Activated naive CD4-positive, alpha-beta T cell treated with anti-CD3 and anti-CD28 coated beads, Interleukin-2, amount 50 U/mL, for 72 hours (primary cell): ENCODE measurements at places on chromosomes 4 and X.
A peak's percentile ranks its signal among the peaks of the same experiment; 100 is the strongest.

- no peak for DNase-seq
Observed at GRCh38 chr4:83082777-83083176, 31.8 kb downstream of the PLAC8 start.

GRCh38 chr4:159944477-159944876 is 841.6 kb downstream of the RAPGEF2 start:
- DNase-seq, result no peak

DNA sequence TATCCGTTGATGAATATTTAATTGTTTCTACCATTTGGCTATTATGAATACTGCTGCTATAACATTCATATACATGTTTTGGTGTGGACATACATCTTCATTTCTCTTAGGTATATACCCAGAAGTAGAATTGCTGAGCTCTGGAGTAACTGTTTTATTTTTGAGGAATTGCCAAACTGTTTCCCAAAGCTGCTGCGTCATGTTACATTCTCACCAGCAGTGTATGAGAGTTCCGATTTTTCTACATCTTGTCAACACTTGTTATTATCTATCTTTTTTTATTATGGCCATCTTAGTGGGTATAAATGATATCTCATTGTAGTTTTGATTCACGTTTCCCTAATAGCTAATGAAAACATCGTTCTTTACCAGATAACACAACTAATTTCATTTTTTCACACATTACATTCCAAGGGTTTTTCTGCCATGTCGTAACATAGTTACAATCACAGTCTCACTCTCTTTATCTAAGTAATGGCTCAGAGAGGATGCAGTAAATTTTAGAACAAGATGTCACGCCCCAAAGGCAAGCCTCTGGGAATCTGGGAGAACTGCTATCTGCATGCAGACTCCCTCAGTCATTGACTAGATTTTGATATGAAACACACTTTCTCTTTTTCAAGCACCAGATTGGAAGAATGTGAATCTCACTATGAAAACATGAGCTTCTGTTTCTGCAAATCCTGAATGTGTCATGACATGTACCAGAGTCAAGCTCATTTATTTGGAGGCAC is 10.3 kb downstream of the ARHGAP6 start:
- DNase-seq, result no peak

- no peak for DNase-seq
Observed at GRCh38 chr4:79185526-79186045, 140.3 kb downstream of the NAA11 start.

GRCh38 chr4:76308548-76308947 is 2.0 kb downstream of the STBD1 start:
- no peak for DNase-seq

DNA sequence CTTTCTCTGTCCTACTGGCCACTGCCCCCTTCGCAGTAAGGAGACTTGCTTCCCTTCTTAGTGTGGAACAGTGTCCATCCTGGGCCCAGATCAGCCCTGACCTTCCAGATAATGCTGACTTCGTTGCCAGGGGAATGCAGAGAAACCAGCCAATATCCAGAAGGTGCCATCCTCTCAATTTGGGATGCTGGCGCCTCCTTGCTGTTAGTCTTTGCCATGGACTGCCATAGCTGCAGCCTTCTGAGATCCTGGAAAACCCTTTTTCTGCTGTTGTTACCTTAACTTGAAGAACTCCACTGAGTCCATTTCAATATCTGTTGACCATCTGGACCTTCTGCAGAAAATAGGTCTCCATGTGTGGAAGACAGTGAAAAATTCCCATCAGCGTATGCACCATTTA is 21.8 kb downstream of the RAI2 start:
- no peak for DNase-seq

DNA sequence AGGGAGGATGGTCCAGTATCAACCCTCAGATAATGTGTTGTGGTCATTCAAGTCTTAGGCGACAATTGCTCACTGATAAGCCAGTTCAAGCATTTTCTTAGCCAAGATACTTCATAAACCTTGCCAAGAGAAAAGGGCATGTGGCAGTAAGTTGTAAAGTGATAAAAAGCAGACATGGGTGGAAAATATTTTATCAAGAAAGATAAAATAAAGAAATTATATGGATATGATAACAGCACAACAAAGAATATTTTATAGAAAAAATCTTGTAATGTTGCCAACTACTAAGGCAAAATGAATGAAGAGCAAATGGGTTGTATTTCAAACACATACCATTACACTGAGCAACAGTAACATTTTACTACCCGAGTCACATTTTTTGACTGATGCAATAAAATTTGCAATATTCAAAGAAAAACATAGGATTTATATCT is 217.4 kb upstream of the PITX2 start:
- no peak for DNase-seq

DNA sequence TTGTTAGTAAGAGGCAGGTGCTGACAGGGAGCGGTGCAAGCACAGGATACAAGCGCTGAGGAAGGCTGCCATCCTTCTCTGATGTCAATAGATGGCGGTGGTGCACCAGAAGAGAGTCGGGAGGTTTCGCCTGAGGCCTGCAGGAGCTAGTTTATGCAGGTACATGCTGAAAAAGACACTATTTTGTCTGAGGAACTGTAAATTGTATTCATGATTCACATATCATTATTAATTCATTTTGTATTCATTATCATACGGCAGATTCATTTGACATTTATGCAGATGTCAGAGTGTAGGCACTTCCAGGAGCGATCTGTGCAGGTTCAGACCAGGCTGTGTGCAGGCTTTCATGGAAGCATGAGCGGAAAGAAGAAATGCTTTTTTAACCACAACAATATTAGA is 824.0 kb downstream of the STIM2 start:
- peak; percentile 32 for DNase-seq

DNA sequence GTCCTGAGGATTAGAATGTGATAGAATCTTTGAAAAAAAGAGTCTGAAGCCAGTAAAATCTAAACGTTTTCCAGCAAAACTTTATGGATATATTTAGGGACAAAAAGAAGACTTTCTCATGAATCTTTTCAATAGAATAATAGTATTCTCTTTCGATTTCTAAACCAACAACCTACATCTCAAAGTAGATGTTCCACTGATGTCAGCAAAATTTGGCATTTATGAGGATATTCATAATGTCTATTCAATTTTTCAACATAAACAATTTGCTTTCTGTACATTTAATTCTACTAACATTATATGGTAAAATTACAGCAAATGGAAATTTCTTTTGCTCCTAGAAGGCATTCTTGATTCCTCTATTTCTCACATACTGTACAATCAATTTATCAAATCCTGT is 886.5 kb downstream of the CENPC start:
- DNase-seq, result no peak

DNA sequence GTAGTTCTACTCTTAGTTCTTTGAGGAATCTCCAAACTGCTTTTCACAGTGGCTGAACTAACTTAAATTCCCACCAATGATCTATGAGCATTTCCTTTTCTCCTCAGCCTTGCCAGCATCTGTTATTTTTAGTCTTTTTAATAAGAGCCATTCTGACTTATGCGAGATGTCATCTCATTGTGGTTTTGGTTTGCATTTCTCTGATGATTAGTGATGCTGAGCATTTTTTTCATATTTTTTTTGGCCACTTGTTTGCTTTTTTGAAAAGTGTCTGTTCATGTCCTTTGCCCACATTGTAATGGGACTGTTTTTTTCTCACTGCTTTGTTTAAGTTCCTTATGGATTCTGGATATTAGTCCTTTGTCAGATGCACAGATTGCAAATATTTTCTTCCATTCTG is 21.5 kb upstream of the PHKA1 start:
- DNase-seq, result no peak

DNA sequence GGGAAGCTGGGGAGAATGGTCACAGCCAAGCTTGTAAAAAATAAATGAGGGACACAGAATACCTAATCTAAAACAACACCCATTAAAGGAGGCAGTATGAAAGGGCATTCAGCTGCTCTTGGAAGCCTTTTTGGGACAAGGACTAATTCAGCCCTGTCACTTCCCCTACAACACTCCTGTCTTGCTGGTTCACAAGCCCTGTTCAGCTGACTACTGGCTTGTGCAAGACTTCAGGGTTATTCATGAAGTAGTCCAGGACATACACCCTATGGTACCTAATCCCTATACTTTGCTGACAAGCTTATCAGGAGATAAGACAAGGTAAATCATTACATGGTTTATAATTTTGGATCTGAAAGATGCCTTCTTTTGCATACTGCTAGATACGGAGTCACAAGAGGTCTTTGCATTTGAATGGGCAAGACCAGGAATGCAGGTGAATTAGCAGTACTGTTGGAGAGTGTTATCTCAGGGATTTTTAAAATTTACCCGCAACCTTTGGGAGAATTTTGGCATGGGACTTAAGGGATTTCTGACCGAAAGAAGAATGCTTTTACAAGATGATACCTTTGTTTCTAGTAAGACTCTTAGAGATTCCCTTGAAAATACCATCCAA is 103.2 kb upstream of the LANCL3 start:
- DNase-seq, result no peak

DNA sequence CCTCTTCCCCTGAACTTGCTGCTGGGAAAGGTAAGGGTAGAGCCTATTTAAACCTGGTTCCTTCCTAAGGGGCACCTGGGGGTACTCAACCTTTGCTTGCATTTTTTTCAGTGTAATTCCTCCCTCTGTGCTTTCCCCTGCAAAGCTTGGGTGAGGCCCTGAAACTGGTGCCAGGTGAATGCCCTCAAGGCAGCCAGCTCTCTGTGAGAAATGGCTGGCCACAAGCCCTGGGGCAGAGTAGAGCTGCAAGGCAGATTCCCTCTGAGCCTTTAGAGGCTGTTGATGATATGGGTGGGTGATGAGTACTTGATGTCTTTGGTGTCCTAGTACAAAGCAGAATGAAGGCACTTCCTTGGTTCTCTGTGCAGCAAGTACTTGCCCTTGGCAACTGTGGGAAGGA is 125.4 kb upstream of the DGKK start:
- DNase-seq, result no peak

- DNase-seq, result no peak
Observed at GRCh38 chr4:130449741-130450140, 1353.8 kb downstream of the C4orf33 start.

GRCh38 chr4:68630371-68630770 is 40.1 kb downstream of the UGT2B15 start:
- DNase-seq, result no peak

- DNase-seq, result no peak
Observed at GRCh38 chr4:59412739-59413138, 1787.4 kb upstream of the ADGRL3 start.

DNA sequence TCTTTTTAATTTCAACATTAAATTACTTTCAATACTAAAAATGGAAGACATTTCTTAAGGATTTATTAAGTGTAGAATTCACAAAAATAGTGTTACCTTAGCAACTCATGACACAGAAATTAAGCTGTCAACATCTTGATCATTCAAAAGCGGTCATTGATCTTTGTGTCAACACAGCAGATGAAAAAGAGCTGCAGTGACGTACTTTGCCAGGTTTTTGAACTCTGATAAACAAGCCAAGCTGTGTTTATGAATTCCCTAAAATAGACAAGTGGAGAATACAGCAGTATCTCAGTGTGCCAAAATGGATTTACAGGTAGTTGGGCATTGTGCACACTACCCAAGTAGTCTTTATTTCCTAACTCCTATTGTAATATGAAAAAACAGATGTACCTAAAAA is 1141.8 kb upstream of the PCDH7 start:
- no peak for DNase-seq

- no peak for DNase-seq
Observed at GRCh38 chr4:25953740-25954139, 39.7 kb downstream of the SMIM20 start.

DNA sequence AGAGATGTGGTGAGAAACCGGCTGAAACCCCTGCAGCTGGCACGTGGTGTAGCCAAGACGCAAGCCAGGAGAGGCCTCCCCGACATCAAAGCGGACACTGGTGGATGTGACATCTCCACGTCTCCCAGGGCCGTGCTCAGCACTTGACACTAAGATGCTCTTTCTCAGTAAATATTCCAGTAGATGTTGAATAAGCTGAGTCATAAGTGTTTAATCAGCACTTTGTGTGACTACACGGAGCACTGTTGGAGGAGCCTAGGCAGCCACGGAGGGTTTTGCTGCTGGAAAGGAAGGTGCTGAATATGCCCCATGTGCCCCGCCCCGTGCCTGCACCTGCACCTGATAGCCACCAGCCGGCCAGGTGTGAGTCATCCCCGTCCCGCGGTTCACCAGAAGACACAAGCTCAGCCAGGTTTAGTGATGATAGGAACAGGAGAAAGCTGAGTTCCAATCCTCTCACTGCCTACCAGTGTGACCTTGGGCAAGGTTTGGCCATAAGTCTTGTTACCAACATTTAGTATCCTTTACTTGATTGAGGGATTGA is 29.0 kb upstream of the C4orf50 start:
- DNase-seq, result no peak

DNA sequence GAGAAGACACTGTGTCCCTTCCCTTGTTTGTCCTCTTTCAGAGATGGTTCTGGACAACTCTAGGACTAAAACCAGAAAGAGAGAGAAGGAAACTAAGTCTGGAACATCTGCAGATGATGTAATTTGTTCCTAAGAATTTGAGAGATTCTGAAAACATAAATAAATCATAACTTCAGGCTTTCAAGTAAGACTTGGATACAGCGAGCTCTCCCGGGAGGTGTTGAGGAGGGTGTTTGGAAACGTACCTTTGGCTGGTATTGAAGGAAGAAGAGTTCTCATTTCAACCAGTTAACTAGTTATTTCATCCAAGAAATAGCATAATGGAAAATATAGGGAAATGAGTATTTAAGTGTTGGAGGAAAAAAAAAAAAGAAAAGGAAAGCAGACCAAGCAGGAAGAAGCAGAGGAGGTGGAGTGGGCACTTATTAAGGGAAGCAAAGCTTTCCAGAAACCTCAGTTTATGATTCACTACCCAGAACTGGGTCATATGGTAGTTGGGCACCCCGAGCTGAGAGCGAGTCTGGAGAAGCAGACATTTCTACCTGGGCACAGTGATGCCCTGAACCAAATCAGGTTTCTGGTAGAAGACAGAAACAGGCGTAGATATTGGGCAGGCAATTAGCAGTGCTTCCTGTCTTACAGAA is 26.9 kb downstream of the CCNG2 start:
- DNase-seq, result no peak

DNA sequence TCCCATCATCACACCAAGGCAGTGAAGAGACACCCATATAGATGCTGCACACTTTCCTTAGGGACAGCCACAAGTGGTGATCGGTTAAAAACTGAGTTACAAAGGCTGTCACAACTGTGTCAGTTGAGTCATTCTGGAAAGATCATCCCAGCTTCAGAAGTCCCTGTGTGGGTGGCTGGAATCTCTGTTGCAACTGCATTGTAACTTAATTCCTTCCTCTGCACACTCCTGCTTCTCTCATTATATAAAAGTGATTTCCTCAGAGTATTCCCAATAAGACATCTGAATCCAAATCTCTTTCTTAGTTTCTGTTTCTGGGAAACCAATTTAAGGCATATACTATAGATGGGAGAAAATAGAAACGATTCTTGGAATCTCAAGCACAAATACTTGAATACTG is 88.1 kb downstream of the FSTL5 start:
- DNase-seq, result no peak

DNA sequence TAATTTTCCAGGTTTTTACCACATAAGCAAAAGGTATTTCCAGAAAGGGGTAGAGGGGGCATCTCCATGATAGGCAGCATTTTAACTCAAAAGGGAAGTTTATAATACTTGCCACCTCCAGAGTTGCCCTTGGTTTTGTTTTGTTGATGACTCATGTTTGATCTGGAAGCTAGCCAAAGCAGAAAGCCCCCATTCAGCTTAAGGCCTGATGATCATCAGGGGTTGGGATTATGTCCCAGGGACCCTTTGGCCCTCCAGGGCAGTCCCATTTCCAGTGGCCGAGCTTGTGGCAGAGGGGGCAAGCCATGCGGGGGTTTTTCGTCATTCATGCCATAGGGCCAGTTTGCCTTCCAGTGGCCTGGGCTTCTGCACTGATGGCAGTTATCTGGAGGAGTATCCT is 143.0 kb upstream of the PLAC1 start:
- DNase-seq, result no peak
